ENCODE measurements at places on chromosomes 7 and 10. TPM values are rescaled to one million over a fixed set of nuclear protein-coding genes. Genes with fewer than 3 reads are reported as not detected.

- no peak for DNase-seq
- no peak overlapping the region for H3K4me3 ChIP-seq
- H3K27ac ChIP-seq: no peak overlapping the region
- peaks cover 5% of the 10 kb centered on the region for H3K4me1 ChIP-seq
- no peaks in the 10 kb centered on the region for H3K27me3 ChIP-seq
Observed at GRCh38 chr7:43612599-43613589, 30.0 kb downstream of the STK17A start.

DNA sequence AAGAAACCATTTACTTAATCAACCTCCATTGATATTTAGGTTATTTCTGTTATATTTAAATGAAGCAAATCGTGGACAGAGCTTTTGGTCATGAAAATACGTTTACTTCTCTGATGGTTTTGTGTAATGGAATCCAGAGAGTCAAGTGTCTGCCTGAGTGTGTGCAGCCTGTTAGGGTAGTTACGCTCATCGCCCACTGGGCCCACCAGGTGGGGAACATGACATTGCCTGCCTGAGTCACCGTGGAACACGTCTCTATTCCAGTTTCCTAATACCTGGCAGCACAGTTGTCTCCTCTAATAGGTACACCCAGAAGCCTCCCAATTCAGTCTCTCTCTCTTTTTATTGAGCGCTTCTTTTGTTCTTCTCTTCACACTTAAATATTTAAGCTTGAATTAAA, 91.0 kb downstream of the ADCY1 start:
- H3K36me3 ChIP-seq: no peaks in the 10 kb centered on the region
- H3K27ac ChIP-seq: no peak overlapping the region
- H3K27me3 ChIP-seq: peaks cover 20% of the 10 kb centered on the region
- H3K4me3 ChIP-seq: no peak overlapping the region
- DNase-seq: no peak

DNA sequence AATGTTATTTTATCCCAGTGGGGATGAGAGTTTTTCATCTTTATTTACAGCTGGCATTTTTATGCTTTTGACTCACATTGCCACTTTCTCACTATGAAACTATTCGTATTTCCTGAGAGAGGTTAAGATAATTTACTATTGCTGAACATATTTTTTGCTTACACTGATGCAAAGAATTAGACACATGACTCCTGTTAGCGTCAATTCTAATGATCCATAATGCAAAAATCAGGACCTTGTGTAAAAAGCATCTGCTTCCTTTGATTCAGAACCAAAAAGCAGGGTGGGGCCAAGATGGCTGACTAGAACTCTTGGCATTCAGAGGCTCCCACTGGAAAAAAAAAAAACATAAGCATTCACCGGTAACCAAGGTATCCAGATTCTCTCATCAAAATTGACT, 464.8 kb downstream of the SEMA3D start:
- no peaks in the 10 kb centered on the region for H3K27me3 ChIP-seq
- H3K4me1 ChIP-seq: no peaks in the 10 kb centered on the region
- no peak overlapping the region for H3K4me3 ChIP-seq
- no peak overlapping the region for H3K27ac ChIP-seq
- no peak for DNase-seq

- peaks cover 35% of the 10 kb centered on the region for H3K36me3 ChIP-seq
- peak; percentile 60 for DNase-seq
- H3K4me3 ChIP-seq: no peak overlapping the region
- H3K27me3 ChIP-seq: no peaks in the 10 kb centered on the region
- no peak overlapping the region for H3K27ac ChIP-seq
- peaks cover 51% of the 10 kb centered on the region for H3K4me1 ChIP-seq
Observed at GRCh38 chr10:27525819-27526218, 21.7 kb downstream of the RAB18 start.

DNA sequence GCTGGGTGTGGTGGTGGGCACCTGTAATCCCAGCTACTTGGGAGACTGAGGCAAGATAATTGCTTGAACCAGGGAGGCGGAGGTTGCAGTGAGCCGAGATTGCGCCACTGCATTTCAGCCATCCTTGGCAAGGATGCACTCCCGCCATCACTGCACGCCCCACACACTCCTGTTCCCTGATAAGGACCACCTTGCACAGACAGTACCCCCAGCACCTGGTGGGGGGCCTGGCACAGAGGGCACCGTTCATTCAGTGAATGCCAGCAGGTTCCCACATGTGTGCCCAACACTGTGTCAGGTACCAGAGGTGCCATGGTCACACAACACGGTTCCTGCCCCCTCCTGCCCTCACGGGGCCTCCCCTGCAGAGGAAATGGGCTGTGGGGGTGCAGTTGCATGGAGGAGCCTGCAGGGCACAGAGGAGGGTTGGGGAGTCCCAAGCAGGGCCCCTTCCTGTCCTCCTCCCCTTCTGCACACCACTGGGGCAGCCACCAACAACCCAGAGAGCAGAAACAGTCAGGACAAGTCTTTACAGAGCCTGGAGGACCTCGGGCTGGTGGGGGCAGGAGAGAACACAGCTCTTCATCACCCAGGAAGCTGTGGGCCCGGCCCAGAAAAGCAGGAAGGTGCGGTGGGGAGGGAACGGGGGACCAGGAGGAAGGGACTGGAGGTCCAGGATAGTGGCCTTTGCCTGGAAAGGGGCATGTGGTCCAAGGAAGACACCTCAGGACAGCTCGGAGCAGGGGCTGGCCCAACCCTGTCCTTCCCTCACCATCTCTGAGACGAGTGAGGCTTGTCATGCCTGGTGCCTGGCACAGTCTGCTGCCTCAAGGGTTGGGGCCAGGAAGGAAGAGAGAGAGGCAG, 7.1 kb downstream of the CRYGN start:
- no peaks in the 10 kb centered on the region for H3K4me1 ChIP-seq
- H3K36me3 ChIP-seq: no peaks in the 10 kb centered on the region
- H3K4me3 ChIP-seq: no peak overlapping the region
- H3K27me3 ChIP-seq: no peaks in the 10 kb centered on the region

DNA sequence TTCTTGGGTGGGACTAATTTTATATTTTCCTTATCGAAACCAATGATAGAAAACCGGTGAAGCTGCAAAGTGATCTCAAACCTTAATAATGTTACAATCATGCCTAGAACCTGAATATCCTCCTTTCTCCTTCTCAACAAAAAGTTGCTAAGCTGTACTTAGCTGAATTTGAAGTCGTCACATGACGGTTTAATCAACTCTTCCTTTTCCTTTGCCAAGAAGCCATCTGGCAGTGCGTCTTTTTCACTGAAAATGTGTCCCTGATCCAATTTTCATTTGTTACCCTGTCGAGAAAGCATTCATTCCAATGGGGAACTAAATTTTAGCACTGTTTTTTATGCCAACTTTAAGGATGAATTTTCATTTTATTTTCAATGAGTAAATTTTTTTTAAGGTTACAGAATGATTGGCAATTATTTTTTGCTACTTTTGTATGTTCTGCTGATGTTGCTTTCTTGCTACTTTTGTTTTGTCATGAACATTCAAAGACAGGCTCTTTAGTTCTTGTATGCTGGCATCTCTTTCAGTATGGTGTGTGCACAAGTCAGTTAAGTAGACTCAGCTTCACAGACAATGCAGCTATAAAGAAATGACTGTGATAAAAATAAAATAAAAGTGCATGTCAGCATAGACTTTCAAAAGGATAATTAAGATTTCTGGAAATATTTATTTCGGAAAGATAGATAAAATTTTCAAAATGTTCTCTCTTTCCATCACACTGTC, 980.0 kb downstream of the DNAJB9 start:
- H3K4me3 ChIP-seq: no peak overlapping the region
- no peak for DNase-seq
- H3K27me3 ChIP-seq: peaks cover 50% of the 10 kb centered on the region
- no peaks in the 10 kb centered on the region for H3K4me1 ChIP-seq
- H3K27ac ChIP-seq: no peak overlapping the region

- no peaks in the 10 kb centered on the region for H3K36me3 ChIP-seq
- peaks cover 5% of the 10 kb centered on the region for H3K4me1 ChIP-seq
Observed at GRCh38 chr10:43295436-43295835, 28.6 kb upstream of the RASGEF1A start.

DNA sequence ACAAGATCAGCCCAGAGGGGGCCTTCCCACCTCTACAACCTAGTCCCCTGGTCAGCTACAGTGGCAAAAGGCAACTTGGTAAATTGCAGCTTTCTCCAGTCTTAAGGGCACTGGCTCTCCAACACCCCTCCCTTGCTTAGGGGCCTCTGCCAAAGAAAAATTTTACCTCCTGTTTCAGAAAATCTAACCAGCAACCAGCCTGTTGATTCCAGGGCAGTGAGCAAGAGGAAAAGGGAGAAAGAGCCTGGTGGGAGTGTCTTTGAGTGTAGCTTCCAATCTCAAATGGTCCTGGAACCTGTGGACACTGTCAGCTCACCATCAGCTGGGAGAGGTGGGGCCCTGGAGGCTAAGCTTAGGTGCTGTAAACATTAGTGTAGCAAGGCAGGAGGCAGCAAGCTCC, 22.9 kb downstream of the ACTR1A start:
- H3K27me3 ChIP-seq: no peaks in the 10 kb centered on the region
- H3K4me3 ChIP-seq: no peak overlapping the region
- no peaks in the 10 kb centered on the region for H3K4me1 ChIP-seq
- DNase-seq: no peak

- H3K27me3 ChIP-seq: no peaks in the 10 kb centered on the region
- no peaks in the 10 kb centered on the region for H3K4me1 ChIP-seq
- no peak for DNase-seq
- H3K4me3 ChIP-seq: no peak overlapping the region
Observed at GRCh38 chr7:99393355-99394187, 14.8 kb downstream of the PDAP1 start.

- H3K36me3 ChIP-seq: no peaks in the 10 kb centered on the region
- peaks cover 14% of the 10 kb centered on the region for H3K4me1 ChIP-seq
- no peak overlapping the region for H3K4me3 ChIP-seq
- no peak for DNase-seq
- H3K27me3 ChIP-seq: no peaks in the 10 kb centered on the region
- H3K27ac ChIP-seq: no peak overlapping the region
Observed at GRCh38 chr10:115844591-115844990, 428.4 kb downstream of the GFRA1 start.

- no peaks in the 10 kb centered on the region for H3K27me3 ChIP-seq
- DNase-seq: no peak
- H3K36me3 ChIP-seq: peaks cover 68% of the 10 kb centered on the region
- H3K4me1 ChIP-seq: peaks cover 11% of the 10 kb centered on the region
Observed at GRCh38 chr10:73743327-73743904, 756 bp upstream of the SEC24C start.

GRCh38 chr7:101237206-101238067, at the start of gene CLDN15:
TSS of gene CLDN15 (minus strand) at chr7:101237802. CDS start at chr7:101237581, 221 bp downstream.
- H3K27me3 ChIP-seq: no peaks in the 10 kb centered on the region
- H3K4me3 ChIP-seq: no peak within 1 kb of the TSS
- peaks cover 20% of the 10 kb centered on the region for H3K36me3 ChIP-seq
- no peak within 1 kb of the TSS for H3K27ac ChIP-seq
- DNase-seq: no peak

DNA sequence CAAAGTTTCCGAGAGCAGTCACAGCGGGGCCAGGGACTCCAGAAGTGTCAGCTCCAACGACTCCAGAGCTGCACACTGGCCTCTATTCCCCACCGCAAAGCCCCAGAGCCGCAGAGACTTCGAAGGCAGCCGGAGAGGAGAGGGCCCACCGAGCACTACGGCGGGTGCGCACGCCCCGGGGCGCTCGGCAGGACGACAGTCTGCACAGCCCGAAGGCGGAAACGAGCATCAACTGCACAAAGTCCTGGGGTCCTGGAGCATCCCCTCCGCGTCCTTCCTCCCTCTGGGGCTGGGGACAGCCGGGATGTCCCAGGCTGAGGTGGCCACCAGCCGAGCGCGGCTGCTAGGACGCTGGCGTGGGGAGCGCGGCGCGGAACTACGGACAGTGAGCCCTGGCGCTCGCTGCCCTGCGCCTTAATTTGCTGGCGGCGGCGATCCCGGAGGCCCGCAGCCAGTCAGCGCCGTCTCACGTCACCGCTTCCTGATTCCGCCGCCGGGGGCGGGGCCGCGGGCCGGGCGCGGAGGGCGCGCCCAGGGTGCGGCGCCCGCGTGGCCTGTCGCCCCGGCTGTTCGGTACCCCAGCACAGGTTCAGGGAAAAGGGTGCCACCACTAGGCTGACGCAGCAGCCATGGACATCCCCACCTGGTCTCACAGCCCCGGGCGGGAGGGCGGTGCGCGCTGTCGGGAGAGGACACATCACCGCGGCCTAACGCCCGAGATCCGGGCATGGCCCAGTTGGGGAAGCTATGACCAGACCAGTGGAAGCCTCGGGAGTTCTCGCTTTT, at the start of gene TBX20:
Gene TBX20 (minus strand): TSS at position 391 of the 786 bp plus-strand sequence. CDS start 480 bp downstream, outside the sequence.
- H3K27me3 ChIP-seq: peaks cover 53% of the 10 kb centered on the region
- H3K27ac ChIP-seq: no peak within 1 kb of the TSS
- no peaks in the 10 kb centered on the region for H3K36me3 ChIP-seq
- no peaks in the 10 kb centered on the region for H3K4me1 ChIP-seq

Gene LDB3
- total RNA-seq: 0.23 TPM

Gene MEPCE
- 59.9 TPM for total RNA-seq

Gene CYP3A5
- total RNA-seq: 0.83 TPM

Gene SNX8
- 31.2 TPM for total RNA-seq

Gene LIPN
- not detected for total RNA-seq

All from MCF 10A (cell line).